Urinary bladder (tissue), 4 donors: ENCODE measurements at places on chromosomes 2 and 18.

DNA sequence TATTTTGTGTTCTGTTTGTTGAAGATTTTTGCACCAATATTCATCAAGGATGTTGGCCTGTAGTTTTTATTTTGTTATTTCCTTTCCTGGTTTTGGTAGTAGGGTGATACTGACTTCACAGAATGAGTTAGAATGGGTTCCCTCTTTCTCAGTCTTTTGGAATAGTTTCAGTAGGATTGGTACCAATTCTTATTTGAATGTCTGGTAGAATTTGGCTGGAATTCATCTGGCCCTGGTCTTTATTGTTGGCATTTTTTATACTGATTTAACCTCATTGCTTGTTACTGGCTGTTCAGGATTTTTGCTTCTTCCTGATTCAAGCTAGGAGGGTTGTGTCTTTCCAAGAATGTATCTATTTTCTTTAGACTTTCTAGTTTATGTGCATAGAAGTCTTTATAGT, 263.7 kb downstream of the SOX11 start:
- DNase-seq = no peak

DNA sequence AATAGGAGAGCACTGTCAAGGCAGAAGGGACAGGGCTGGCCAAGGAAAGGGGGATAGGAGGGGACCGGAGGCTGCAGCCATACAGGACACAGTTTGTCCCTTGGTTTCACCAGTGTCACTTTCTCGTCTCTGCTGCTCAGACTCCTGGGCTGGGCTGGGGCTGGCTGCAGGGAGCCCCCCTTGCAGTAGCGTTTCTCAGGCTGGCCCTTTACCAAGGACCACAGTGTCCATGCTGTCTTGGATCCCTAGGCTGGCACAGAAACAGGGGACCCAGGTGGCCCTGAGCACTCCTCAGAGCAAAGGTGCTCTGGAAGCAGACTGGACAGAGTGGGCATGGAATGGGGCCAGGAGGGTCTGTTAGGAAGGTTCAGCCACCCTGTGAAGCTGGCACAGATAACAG, 34.8 kb downstream of the ATOH8 start:
- DNase-seq = no peak

DNA sequence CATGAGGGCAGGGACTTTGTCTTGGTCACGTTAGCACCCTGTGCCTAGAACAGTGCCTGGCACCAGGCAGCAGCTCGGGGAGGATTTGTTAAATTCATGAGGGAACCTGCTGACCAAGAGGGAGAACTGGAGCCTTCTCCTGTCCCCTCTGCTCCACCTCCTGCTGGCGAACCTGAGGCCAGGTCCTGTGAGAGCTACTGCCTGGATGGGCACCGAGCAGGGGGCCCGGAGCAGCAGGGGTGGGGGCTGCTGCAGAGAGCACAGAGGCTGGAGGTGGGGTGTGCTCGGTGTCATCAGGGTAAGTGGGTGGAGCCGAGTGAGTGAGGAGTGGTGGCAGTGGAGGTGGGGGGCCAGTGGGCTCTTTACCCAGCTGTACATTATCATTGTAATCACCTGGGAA, 52.1 kb upstream of the FAHD2A start:
- DNase-seq = no peak

GRCh38 chr2:127961729-127962128, 66.1 kb downstream of the SAP130 start:
- DNase-seq = no peak

DNA sequence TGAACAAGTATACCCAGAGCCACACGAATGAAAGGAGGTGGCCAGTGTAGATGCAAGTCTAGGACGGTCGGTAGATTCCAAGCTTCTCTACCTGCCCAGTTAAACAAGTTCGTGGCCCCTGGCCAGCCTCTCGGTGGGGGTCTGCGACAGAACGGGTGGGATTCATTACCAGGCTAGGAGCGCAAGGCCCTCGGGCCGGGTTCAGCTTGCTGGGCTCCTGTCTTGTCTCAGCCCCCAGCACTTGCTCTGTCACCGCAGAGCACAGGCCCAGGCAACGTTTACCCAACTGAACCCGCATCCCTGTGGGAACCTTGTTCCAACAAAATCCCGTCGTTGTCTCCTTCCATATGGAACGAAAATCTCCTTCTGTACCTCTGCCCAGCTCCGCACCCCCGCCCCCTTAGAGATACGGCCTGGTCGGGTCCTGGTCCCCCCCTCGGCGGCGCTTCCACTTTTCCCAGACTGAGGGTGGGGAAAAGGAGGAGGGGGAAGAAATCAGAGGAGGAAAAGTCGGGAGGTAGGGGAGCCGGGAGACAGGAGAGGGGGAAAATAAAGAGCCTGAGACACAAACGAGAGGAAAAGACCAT, 1.9 kb upstream of the EMX1 start:
- DNase-seq = no peak

GRCh38 chr2:178777577-178777976, 29.6 kb downstream of the TTN start:
- no peak for DNase-seq

GRCh38 chr2:19857100-19857499, 44.7 kb downstream of the TTC32 start:
- no peak for DNase-seq
